Activated naive CD4-positive, alpha-beta T cell treated with anti-CD3 and anti-CD28 coated beads for 36 hours (primary cell): ENCODE measurements at places on chromosomes 12 and 14. TPM values are rescaled to one million over a fixed set of nuclear protein-coding genes. Genes with fewer than 3 reads are reported as not detected.

DNA sequence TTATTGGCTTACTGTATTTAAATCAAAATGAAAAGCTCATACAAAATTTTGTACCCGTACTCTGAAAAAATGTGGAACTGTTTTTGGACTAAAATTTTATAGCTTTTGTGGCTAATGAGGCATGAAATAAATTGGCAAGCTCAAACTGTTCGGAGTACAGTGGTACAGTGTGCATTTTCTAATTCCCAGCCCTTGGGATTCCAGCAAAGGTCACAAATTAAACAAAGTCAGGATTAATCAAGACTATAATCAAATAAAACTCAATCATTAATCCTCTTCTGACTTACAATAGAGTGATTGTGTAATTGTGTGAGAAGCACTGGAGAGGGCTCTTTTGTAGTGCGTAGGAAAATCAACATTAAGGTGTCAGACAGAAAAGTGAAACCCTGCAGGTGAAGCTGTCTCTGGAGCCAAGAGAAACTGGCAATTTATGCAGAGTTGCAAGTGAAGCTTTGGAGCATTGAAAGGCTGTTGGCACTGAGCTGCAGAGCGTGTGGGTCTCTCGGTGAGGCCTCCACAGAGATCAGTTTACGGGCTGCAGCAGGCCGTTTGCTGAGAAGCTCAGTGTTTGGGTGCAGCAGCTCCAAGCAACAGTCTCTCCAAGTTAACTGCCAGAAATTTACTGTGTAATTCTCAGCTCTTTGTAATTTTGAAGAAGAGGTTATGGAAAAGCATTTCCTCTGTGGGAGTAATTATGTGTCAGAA is 275.9 kb downstream of the FBXL14 start:
- no peak for DNase-seq

- DNase-seq = no peak
These were observed 22.8 kb downstream of the ARL6IP4 start for GRCh38 chr12:123003257-123003656.

GRCh38 chr12:48978741-48979601 is 849 bp downstream of the WNT1 start:
- no peak for DNase-seq

DNA sequence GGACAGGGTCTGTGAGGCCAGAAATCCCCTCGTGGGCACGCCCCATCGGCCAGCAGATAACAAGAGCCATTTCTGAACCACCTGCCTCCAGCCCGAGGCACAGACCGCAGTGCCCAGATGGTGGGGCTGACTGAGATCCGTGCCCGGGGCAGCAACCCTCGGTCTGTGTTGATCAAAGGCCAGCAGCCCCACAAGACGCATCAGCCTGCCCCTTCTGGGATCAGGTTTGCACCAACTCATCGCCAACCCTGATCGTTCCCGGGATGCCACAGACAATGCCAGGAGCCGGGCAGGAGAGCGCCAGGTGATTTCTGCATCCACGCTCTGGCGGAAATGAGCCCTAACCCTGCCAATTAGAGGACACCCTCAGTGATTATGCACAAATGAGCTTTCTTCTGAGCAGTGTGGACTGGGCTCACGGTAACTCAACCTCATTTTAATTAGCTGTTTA is 64.5 kb downstream of the TESC start:
- DNase-seq = no peak

DNA sequence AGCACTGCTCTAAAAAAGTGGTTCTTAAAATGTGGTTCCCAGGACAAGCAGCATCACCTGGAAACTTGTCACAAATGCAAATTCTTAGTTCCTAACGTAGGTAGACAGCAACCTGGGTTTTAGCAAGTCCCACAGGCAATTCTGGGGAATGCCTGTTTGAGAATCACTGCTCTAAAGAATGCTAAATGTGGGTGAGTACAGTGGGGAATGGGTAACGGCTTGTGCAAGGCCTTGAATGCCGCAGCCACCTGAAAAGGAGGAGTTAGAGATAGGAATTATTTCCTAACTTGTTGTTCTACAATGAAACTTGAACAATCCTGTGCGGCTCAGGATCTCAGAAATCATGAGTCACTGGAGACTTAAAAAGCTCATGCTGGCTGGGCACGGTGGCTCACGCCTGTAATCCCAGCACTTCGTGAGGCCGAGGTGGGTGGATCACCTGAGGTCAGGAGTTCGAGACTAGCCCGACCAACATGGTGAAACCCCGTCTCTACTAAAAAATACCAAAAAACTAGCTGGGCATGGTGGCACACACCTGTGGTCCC is 34.9 kb downstream of the GNS start:
- DNase-seq = no peak

- DNase-seq = no peak
These were observed 14.9 kb upstream of the POLR3B start for GRCh38 chr12:106342397-106343213.

GRCh38 chr14:29741909-29742401 is 185.7 kb downstream of the PRKD1 start:
- no peak for DNase-seq

DNA sequence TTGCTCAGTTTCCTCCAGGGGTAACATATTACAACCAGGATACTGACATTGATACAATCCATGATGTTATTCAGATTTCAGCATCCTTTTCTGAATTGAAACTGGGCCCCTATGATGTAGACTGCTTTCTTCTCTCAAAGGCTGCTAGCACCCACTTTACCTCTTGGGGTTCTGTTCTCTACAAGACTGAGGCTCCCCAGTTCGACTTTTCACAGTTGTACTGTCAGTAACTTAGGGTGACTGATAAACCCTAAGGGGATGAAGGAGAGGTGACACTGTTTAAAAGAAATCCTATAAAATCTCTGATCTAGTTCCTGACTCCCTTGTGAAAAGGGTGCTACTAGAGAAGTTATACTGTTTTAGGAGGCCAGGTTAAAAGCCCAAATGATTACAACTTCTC is 818 bp downstream of the VPS33A start:
- DNase-seq = no peak

- no peak for DNase-seq
These were observed 69.6 kb downstream of the SLC41A2 start for GRCh38 chr12:104888481-104888880.

- DNase-seq = no peak
These were observed 1.3 kb downstream of the DDX51 start for GRCh38 chr12:132142679-132143335.

Gene GPR137C
- 0.07 TPM for total RNA-seq

Gene CCDC38
- 0.49 TPM for total RNA-seq

Gene SAMD15
- not detected for total RNA-seq

Gene ATL1
- total RNA-seq = not detected

Gene PRH2
- total RNA-seq = not detected

Gene MSI1
- 0.57 TPM for total RNA-seq

Gene PRIMA1
- total RNA-seq = not detected

Gene LRRIQ1
- total RNA-seq = not detected

Gene DTX1
- total RNA-seq = 8.3 TPM
